T-helper 17 cell (primary cell): ENCODE measurements at places on chromosomes 4 and X.

- DNase-seq: no peak
These were observed 99.5 kb downstream of the KCNIP4 start for GRCh38 chr4:21849077-21849476.

DNA sequence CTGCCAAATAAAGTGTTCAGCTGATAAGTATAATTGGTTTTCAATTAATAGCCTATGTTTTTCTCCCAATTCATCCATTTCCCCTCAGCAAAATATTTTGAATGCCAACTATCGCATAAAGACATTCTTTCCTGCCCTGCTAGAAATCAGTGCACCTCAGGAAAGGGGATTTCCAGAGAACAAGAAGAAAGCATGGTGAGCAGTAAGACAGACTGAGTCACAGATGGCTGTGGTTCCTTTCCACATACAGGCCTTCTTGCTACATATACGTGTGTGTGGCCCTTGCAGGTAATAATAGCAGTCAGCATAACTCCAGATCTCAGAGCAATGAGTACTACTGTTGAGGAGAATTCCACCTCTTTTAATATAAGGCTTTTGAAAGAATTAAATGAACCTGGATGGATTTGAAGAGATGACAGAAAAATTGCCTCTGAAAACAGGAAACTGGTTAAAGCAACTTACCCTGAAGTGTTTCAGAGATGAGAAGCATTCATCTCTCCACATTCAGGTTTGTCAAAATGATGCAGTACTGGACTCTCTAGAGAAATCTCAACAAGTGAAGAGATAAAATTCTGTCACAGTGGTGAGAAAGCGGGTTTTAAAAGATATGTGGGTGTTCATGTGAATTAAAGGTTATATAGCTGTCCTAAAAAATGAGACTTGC is 13.6 kb downstream of the GASK1B start:
- no peak for DNase-seq

DNA sequence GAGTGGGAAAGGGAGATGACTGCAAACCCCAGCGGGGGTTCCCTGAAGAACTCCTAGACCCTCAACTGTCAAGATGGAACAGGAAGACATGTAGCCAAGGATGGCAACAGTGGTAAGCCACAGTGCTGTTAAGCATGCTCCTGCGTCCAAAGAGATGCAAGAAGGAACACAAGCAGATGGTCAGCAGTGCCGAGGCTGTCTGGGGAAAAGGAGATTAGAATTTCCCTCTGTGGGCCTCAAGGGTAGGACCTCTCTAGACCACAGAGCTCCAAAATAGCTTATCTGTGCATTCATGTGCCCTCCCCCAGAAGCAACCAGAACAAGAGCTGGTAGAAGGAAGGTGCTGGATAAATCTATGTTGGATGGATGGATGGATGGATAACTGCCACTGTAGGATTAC is 82.0 kb upstream of the CPEB2 start:
- no peak for DNase-seq

- peak; percentile 11 for DNase-seq
These were observed 3.5 kb downstream of the HUWE1 start for GRCh38 chrX:53682885-53683555.

- no peak for DNase-seq
These were observed 156.0 kb upstream of the TTC29 start for GRCh38 chr4:147101678-147102077.
